ENCODE measurements at places on chromosomes 6 and 20.

DNA sequence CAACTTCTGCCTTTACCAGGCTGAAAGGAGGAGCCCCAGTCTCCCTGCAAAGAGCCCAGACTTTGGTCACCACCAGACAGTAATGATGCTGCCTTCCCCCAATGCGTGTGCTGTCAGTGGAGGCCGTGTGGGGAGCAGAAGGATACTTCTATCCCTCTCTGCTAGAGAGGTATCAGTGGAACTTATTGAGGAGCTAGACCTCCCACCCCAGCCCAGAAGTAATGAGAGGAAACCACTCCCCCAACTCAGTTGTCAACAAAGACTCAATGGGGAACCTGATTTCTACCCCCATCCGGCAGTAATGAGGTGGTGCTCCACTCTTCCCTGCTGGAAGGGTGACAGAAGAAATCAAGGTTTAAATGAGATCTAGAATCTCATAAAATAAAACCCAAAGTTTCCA lies 4.4 kb upstream of the WFDC8 start:
- DNase-seq = no peak

- DNase-seq = no peak
Observed at GRCh38 chr6:85580878-85581267, 12.8 kb downstream of the SNX14 start.

- DNase-seq = no peak
Observed at GRCh38 chr20:44811150-44811685, 872 bp upstream of the RIMS4 start.

GRCh38 chr20:9668381-9668780 lies 154.0 kb downstream of the LAMP5 start:
- DNase-seq = no peak
